Glutamatergic neuron (in vitro differentiated cells): ENCODE measurements at places on chromosomes 3 and 15.
A peak's percentile ranks its signal among the peaks of the same experiment; 100 is the strongest.

DNA sequence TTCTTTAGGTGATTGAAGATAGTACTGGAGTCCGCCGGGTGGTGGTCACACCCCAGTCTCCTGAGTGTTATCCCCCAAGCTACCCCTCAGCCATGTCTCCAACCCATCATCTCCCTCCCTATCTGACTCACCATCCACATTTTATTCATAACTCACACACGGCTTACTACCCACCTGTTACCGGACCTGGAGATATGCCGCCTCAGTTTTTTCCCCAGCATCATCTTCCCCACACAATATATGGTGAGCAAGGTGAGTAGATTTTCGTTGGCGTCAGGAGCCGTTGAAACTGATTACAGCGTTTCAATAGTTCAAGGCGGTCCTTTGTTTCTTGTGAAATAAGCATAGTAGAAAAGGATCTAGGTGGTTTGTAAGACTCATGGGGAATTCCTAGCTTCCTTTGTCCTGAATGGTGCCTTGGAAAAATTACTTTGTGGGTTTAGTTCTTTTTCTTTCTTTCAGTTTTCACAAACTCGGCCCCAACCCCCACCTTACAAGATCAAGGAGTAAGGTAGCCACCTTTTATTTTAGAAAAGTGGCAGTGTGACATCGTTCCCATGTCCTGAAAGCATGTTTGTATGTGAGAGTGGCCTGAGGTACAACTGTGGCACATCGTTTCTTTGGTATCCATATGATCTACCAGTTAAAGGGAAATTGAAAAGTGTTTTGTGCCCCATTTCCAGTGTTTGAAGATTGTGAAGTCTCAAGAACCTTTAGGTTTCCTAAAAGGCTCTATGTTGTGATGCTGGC, 200.6 kb downstream of the GHSR start:
- DNase-seq: no peak

- DNase-seq: no peak
Measured at GRCh38 chr3:114112696-114113095, 56.2 kb downstream of the QTRT2 start.

GRCh38 chr3:120368172-120368571, 19.0 kb upstream of the LRRC58 start:
- no peak for DNase-seq

DNA sequence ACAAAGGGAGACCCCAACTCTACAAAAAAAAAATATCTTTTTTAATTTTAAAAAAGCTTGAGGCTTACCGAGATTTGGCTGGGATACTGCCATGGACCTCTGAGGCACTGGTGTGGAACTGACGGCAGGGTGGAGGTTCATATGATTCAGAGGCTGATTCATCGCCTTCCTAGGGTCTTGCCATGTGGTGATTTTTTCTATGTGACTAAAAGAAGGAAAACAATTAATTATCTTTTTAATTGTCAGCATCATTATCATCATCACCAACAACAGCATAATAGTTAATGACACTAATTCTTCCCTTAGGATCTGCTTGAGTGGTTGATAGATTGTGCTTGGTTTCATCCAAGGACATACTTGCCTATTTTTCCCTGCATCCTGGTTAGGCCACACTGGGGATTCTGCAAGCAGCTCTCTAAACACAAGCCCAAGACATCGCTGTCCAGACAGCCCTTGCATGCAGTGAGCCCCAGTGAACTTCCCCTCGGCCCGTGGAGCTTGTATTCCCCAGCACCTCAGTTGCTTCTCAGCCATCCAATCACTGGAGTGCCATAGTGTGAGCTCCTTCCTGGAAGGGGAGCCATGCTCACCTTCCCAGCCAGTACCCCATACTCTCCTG, 84.9 kb downstream of the WWTR1 start:
- no peak for DNase-seq

DNA sequence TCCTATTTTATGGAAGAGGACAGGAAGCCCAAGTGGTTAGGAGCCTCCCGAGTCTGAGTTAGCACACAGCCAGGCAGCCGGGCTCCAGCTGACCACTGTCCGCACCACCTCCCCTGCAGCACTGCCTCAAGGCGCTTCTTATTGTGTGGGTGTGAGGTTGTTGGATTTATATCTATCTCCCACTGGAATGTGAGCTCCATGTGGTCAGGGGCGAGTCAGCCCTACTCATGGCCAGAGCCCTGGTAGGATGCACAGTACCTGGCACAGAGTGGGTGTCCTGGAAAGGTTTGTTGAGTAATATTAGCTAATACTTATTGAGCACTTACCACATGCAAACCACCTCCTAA, 9.7 kb upstream of the FBLN2 start:
- DNase-seq: no peak

- no peak for DNase-seq
Measured at GRCh38 chr3:46112984-46113383, 85.7 kb upstream of the XCR1 start.

DNA sequence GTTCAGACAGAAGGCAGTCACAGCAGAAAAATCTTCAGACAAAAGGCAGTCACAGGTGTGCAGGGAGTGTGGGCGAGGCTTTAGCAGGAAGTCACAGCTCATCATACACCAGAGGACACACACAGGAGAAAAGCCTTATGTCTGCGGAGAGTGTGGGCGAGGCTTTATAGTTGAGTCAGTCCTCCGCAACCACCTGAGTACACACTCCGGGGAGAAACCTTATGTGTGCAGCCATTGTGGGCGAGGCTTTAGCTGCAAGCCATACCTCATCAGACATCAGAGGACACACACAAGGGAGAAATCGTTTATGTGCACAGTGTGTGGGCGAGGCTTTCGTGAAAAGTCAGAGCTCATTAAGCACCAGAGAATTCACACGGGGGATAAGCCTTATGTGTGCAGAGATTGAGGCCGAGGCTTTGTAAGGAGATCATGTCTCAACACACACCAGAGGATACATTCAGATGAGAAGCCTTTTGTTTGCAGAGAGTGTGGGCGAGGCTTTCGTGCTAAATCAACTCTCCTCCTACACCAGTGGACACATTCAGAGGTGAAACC, 27.6 kb downstream of the ZNF589 start:
- no peak for DNase-seq

DNA sequence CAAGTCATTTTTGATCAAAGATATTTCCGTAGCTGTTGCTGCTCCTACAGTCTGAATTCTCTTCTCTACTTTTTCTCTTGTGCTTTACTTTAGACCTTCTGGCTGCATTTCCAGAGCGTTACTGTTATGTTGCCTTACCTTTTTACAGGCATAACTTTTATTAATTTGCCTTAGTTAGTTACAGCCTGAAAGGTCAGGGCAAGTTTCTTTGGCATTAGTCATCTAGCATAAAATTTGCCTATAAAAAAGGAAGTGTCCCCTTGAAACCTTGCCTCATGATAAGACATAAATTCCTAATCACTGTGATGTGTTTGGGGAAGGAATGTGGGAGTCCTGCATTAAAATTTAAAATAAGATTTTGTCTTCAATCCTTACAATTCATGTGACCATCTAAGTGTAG, 618.5 kb downstream of the NR2F2 start:
- no peak for DNase-seq

DNA sequence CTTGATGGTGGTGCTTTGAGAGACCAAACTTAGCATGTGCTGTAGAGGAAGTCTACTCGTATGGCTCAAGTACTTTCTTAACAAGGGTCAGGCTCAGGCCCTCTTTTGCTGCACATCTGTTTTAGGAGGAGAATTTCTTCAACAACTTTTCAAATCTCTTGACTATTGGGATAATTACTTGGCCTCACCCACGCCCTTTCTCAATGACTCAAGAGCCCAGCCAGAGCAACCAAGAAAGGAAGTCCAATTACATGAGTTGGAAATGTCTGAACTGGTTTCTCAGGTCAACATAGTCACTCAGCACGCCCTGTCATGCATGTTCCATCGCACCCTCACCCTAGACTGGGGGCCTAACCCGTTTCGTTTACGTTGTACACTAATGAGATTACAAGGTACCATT, 44.8 kb upstream of the UMPS start:
- no peak for DNase-seq

DNA sequence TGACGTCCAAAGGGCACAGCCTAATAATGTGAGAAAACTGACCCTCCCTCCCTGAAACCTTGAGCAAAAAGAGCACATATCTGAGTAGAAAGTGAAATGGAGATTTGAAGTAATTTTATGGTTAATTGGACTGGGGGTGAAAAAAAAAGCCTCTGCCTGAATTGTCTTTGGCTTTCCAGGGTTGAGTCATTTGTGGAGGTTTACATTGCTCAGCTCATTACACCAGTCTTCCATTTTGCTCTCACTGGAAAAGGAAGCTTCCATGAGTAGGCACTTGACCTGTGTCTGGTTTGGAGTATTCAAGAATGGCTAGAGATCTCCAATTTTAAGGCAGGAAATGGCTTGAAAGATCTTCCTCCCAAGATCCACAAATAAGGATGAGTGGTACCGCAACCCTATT, 273.9 kb downstream of the PDCD6IP start:
- DNase-seq: no peak

DNA sequence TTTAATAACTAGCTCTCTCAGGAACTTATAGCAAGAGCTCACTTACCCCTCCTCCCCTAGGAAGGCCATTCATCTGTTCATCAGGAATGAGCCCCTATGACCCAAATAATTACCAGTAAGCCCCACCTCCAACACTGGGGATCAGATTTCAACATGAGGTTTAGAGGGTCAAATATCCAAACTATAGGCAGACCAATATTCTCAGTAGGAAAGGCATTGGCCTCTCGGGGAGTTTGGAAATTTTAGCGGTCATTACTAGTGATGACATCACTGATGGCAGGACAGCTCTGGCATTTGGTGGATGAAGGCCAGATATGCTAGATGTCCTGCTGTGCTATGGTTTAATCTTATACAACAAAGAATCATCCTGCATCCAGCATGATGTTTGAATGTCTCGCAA, 15.2 kb upstream of the CD47 start:
- no peak for DNase-seq

DNA sequence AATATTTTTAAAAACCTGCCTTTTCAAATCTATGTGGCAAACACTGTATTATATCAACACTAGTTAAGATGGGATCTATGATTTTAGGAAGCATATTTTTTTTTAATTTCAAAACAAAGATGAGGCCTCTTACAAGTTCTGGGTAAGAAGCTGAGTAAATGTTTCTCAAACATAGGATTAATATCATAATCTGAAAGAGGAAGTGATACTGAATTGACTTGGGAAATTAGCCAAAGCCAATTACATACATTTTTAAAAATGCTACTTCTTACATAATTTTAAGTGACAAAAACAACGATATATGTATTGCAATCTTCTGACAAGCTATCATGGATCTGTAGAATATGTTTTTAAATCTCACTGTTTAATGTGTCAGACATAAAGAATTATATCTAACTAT, 135.1 kb upstream of the UBP1 start:
- DNase-seq: no peak

- DNase-seq: no peak
Measured at GRCh38 chr3:172171396-172172075, 132.2 kb downstream of the FNDC3B start.

GRCh38 chr3:157107644-157108133, 52.3 kb downstream of the CCNL1 start:
- no peak for DNase-seq

GRCh38 chr3:13513913-13514517, 33.9 kb downstream of the HDAC11 start:
- no peak for DNase-seq

- peak; percentile 19 for DNase-seq
Measured at GRCh38 chr3:165195640-165196576, at the start of gene SLITRK3. SLITRK3 (minus strand) TSS chr3:165196384; CDS start chr3:165190830, 5,554 bp downstream.

- DNase-seq: no peak
Measured at GRCh38 chr3:169456900-169457299, 206.6 kb downstream of the MECOM start.

DNA sequence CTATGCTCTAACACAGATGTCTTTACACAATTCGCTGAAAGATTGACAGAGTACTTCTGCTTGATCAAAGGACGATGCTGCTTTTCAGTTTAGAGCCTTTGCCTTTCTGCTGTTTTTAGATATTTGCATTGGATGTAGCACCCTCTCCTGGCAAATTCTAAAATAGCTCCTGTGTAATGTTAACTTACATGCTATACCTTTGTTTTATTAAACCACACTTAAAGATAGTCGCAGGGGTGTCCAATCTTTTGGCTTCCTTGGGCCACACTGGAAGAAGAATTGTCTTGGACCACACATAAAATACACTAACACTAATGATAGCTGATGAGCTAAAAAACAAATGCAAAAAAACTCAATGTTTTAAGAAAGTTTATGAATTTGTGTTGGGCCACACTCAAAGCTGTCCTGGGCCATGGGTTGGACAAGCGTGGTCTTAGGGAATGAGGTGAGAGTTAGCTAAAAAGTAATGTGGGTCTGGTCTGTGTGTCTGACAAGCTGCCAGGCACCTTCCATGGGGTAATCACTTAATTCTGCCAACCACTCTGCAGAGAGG, 62.9 kb downstream of the ATG7 start:
- no peak for DNase-seq
